AG04450 (cell line): ENCODE measurements at places on chromosomes 12 and 14. TPM values are rescaled to one million over a fixed set of nuclear protein-coding genes. Genes with fewer than 3 reads are reported as not detected.

TDG gene
- polyA plus RNA-seq = 20.4 and 28.4 TPM in 2 replicates

DNA sequence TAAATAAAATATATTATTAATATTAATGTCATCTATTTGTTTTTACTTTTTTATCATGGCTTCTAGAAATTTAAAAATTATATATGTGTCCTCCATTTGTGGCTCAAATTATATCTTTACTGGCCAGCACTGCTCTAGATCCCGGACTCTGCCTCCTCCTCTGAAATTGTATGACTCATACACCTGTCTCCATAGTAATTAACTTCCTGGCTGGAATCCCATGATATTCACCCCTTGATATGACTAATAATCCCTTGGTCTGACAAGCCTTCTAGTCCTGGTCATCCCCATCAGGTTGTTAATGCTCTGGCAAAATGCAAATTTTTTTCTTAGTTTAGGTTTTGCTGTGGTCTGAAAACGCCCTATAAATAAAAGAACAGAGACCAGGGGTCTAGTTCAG lies 116.2 kb downstream of the BMP4 start:
- DNase-seq = no peak

DNA sequence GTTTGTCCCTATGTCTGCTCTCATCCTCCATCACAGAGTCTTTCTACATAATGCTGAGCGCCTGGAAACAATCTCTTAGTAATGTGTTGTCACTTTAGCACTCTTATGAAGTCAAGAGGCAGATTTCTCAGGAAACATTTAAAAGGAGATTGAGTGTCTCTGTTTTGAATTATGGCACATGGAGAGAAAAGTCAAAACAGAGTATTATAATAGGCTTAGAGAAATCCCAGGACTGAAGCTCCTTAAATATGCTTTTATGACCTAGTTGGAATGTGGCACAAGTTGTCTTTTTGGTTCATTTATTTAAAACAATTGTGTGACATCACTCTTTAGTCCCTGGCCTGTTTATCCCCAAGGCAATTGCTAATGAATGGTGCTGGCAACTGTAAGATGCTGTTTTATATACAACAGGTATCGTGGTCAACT lies 117.8 kb upstream of the HIF1A start:
- DNase-seq = no peak

NANOG gene
- polyA plus RNA-seq = 0.01 TPM in 1 of 2 replicates, not detected in the other

KCNK13 gene
- not detected in 2 replicates for polyA plus RNA-seq

PRIM1 gene
- 6.2 and 6.7 TPM in 2 replicates for polyA plus RNA-seq

GRCh38 chr12:32777691-32778175 lies 22.0 kb upstream of the YARS2 start:
- no peak for DNase-seq

GRCh38 chr12:106131676-106132075 lies 7.1 kb downstream of the NUAK1 start:
- DNase-seq = no peak

DNA sequence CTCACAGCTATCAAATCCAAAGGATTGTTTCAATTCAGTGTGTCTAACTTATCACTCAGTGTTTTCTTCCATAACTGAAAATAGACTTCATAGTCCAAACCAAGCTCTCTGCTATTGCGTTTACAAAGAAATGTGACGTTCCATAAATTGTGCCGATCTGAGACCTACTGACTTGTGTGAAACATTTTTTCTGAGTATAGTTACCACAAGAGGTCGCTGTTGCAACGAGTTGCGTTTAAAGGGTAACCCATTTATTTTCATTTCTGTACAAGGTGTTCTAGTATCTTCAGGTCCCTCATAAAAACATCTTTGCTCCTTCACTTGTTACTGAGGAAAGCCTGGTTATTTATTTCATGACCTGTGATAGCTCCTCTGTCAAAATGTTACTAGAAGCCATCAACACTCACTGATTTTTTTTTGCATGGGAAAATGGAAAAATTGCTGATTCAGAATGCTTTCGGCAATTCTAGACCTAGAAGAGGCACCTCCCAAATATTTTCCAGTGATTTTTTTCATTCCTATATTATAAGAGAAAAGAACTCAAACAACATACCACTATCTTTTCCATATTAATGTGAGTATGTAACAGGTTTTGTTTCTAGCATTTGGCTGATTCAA lies 60.9 kb upstream of the OR4E1 start:
- DNase-seq = no peak

BCL2L14 gene
- not detected in 2 replicates for polyA plus RNA-seq

NKX2-1 gene
- polyA plus RNA-seq = not detected in 2 replicates

EML5 gene
- polyA plus RNA-seq = 3.0 and 3.6 TPM in 2 replicates

RPL6 gene
- polyA plus RNA-seq = 2,254 and 2,667 TPM in 2 replicates
